Umbilical cord (tissue), 2 donors: ENCODE measurements at places on chromosomes 7 and 10. TPM values are rescaled to one million over a fixed set of nuclear protein-coding genes. Genes with fewer than 3 reads are reported as not detected.
A peak's percentile ranks its signal among the peaks of the same experiment; 100 is the strongest.

GRCh38 chr10:93560541-93560940 lies 5.9 kb upstream of the FFAR4 start:
- no peak for DNase-seq

- peak; percentile 88 for DNase-seq
These were observed 4.4 kb downstream of the PSPH start for GRCh38 chr7:56046721-56047445.

The BCAP29 gene
- 50.6 TPM for total RNA-seq

GRCh38 chr10:6778992-6779701 lies 199.1 kb upstream of the PRKCQ start:
- peak; percentile 76 for DNase-seq

The AZGP1 gene
- total RNA-seq = 9.9 TPM

DNA sequence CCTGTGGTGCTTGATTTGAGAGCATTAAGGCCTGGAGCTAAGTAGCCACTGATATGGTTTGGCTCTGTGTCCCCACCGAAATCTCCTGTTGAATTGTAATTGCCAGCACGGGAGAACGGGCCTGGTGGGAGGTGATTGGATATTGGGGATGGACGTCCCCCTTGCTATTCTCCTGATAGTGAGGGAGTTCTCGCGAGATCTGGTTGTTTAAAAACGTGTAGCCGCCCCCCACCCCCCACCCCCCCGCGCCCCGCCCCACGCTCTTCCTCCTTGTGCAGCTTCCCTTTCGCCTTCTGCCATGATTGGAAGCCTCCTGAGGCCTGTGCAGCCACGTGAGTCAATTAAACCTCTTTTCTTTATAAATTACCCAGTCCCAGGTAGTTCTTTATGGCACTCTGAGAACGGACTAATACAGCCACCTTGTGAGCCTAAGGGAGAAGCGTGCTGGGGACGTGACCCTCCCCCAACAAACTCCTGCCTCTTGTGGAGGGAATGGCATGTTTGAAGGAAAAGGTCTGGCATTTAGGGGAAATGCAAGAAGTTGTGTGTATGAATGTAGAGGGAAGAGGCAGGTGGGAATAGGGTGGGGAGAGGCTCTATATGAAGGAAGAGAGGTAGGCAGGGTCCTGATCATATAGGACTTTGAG lies 118.0 kb upstream of the KMT2C start:
- no peak for DNase-seq

The NPFFR1 gene
- 1.2 TPM for total RNA-seq

GRCh38 chr7:585229-585711 lies 65.6 kb upstream of the PDGFA start:
- DNase-seq = no peak

The MRPS24 gene
- total RNA-seq = 46.0 TPM

The GIMAP5 gene
- 10.1 TPM for total RNA-seq

DNA sequence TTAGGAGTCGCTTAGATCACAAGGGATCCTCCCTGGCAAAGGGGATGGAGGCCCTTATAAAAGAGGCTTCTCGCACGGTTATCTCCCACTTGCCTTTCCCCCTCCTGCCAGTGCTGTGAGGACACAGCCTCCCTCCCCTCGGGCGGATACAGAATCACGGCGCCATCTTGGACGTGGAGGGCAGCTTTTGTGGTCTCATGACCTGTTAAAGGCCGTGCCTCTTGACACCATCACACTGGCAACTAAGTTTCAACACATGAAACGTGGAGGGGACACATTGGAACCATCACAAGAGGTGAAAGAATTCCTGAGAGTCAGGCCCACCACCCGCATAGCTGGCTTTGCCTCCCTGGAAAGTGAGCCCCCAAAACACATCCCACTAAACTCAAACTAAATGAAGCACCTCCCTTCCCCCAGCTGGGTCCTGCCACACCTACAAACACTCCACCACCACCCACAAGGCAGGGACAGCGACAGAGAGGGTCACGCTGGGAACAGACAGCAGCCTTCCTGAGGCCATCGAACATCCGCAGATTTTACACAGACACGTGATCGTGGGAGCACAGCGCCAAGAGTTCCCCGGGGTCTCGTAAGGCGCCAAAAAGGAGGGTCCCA lies 110.6 kb downstream of the TCERG1L start:
- DNase-seq = no peak

GRCh38 chr7:122884186-122884585 lies 2.1 kb downstream of the CADPS2 start:
- DNase-seq = no peak

DNA sequence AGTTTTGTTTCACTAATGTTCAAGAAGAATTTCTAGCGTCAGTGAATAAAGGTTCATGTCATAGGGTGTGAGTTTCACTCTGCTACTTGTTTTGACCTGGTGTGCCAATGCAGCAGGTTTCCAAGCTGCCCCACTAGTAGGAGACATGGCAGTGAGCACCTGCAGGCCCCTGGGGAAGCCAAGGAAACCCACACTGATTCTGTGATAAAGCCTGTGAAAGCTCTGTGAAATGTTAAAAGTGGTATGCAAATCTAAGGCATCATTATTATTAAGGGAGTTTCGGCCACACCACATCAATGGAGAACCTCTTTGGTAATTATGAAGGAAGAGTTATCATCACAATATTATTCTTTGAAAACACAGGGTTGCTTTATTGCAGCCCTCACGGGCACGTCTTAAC lies 46.4 kb downstream of the ABCB5 start:
- no peak for DNase-seq

- DNase-seq = no peak
These were observed 165.8 kb downstream of the CACNB2 start for GRCh38 chr10:18306031-18306430.

DNA sequence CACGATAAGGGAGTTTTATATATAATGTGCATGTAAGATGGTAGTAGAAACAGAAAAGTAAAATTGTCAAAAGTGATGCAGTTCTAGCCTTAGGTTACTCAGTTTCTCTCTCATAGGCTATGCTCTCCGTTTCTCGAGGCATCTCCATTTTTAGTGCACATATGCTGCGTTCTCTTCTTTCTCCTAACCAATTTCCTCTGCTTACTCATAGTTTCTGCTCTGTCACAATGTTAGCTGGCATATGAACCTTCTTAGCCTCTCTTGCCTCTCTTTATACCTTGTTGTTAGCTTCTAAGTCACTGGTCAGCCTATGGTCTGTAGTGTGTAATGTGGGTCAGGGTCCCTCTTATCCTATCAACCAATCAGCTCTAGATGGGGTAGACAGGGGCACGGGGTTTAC lies 280.6 kb upstream of the ETV1 start:
- no peak for DNase-seq

DNA sequence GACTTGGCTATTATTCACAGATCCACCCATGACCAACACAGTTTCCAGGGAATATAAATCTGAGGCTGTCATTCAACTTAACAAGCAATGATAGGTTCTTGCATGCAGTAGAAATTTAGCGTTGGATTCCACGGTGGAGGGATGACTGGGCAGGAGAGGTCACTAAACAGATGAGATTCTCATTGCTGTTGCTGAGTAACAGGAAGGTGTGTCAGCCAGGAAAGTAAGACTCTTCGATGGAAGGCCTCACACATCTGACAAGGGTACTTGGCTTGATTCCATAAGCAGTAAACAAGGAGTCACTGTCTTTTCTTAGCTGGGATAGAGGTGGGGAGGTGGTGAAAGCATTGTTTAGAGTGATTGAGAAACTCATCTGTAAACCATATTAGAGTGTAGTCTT lies 1152.0 kb downstream of the SORCS3 start:
- DNase-seq = no peak

The ZNF117 gene
- total RNA-seq = 27.7 TPM

DNA sequence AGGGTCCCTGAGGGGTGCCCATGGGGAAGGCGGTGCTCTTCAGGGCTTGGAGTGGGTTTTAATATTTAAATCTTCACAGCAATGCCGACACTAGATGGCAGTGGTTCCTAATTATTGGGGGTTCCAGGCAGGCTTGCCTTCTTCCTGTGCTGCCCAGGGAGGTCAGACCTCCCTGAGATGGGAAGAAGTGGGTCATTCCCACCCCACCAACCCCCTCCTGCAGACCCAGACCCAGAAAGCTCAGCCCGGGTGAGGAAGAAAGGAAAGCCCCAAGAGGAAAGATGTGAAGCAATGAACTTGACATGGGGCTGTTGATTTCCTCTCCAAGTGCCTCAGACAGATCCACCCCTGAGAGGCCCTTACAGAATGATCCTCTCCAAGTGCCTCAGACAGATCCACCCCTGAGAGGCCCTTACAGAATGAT lies 85.1 kb upstream of the LANCL2 start:
- peak; percentile 84 for DNase-seq

The OPN1SW gene
- not detected for total RNA-seq

DNA sequence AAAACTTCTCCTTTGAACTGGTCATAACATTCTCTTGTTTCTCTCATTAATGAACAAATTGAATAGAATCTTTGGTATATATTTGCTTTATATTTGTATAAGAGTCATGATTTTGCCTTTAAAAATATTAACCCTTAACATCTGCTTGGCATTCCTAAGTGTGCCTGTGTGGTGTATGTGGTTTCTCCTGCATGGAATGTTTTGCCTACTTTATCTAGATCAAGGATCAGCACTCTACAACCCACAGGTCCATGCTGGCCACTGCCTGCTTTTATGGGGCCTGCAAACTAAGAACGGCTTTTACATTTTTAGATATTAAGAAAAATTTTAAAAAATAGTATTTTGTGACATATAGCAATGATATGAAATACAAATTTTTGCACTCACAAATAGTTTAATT lies 4.3 kb upstream of the LAMB4 start:
- DNase-seq = no peak

GRCh38 chr10:132708936-132709335 lies 77.0 kb downstream of the NKX6-2 start:
- no peak for DNase-seq

GRCh38 chr10:110420401-110421193 lies 77.1 kb upstream of the DUSP5 start:
- DNase-seq = no peak

DNA sequence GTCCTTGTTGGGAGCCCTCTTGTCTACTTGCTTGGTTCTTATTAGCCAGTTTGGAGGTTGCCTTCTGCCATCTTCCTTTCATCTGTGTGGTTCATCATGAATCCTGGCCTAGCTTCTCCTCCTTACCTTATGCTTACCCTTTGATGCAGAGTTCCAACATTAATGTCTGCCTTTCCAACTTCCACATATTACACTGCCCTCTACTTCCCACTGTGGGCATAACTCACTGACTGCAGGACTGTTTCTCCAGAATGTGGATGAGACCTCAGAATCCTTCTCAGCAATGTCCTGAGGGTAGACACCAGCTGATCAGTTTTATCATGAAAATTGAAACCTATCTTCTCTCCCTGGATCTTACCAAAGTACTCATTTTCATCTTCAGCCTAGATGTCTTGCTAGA lies 491.0 kb downstream of the LRMDA start:
- no peak for DNase-seq

GRCh38 chr10:33553748-33554571 lies 219.5 kb upstream of the NRP1 start:
- DNase-seq = no peak

DNA sequence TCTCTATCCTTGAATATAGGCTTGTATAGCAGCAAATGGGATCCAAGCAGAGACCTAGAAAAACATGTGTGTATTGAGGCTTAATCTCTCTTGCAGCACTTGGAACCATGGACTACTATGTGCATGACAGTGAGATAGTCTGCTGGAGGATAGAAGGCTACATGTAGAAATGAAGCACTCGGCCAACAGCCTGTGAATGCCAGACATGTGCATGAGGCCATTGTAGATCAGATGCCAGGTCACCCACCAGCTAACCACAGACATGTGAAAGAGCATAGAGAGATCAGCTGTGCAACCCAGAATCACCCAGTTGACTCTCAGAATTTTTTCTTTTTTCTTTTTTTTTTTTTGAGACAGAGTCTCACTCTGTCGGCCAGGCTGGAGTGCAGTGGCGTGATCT lies 90.9 kb downstream of the NT5C2 start:
- DNase-seq = no peak

GRCh38 chr7:136845899-136846465 lies 22.5 kb upstream of the CHRM2 start:
- DNase-seq = no peak

- DNase-seq = no peak
These were observed 21.8 kb downstream of the CFAP69 start for GRCh38 chr7:90266808-90267207.

The FBXL15 gene
- 20.2 TPM for total RNA-seq

- no peak for DNase-seq
These were observed 156.1 kb downstream of the DKK1 start for GRCh38 chr10:52469970-52470705.

- DNase-seq = peak; percentile 83
These were observed at the start of gene GSDME for GRCh38 chr7:24757353-24758275. Gene GSDME, minus strand, starts transcription at chr7:24757464. Its CDS starts 7,690 bp downstream, at chr7:24749774.

GRCh38 chr10:78278058-78278404 lies 244.4 kb downstream of the RPS24 start:
- no peak for DNase-seq

- no peak for DNase-seq
These were observed 133.5 kb downstream of the TSPAN12 start for GRCh38 chr7:120724448-120724847.

DNA sequence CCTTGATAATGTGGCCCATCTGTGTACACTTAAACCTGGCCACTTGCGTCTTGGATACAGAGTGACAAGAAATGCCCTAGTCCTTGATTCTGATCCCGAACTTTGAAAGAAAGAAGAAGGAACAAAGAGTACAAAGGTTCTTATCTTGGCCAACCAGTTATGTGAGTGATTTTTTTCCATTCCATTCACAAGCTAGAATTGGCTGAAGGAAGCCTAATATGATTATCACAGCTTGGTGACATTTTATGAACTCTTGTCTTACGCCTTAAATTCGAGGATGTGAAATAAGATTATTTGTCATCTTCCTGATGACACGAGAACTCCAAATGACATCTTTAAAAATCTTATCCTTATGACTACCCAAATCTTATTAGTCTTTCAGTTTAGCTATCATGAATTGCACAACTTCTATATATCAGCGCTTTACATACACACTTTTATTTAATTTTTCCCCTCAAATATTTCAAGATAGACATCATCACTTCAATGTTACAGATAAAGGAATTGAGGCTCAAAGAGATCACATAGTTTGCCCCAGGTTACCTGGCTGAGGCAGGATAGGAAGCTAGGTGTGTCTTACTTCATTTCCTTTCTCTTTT lies 13.0 kb upstream of the SP4 start:
- no peak for DNase-seq

The ACHE gene
- total RNA-seq = not detected

DNA sequence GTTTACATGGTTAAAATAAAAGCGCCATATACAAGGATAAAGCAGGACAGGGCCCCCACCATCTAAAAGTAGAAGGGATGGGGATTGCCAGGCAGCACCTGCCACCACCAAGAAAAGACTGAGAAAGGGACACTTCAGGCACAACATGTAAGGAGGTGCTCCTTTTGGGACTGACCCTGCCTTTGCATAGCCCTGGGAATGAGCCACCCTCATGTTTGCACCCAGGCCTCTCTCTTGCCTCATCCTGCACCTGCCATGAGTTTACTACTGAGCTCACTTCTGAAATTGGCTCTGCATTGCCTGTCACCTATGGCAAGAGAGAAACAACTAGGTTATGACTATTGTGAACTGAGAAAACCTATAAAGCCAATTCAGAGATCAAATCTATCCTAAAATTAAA lies 489.7 kb downstream of the KCNMA1 start:
- no peak for DNase-seq
